ENCODE measurements at places on chromosomes 11 and 22. TPM values are rescaled to one million over a fixed set of nuclear protein-coding genes. Genes with fewer than 3 reads are reported as not detected.

GRCh38 chr11:82980292-82980691 lies 78.8 kb downstream of the DDIAS start:
- peak; percentile 34 for DNase-seq

GRCh38 chr11:58941838-58942237 lies 2.5 kb downstream of the GLYATL1 start:
- no peak for DNase-seq

DNA sequence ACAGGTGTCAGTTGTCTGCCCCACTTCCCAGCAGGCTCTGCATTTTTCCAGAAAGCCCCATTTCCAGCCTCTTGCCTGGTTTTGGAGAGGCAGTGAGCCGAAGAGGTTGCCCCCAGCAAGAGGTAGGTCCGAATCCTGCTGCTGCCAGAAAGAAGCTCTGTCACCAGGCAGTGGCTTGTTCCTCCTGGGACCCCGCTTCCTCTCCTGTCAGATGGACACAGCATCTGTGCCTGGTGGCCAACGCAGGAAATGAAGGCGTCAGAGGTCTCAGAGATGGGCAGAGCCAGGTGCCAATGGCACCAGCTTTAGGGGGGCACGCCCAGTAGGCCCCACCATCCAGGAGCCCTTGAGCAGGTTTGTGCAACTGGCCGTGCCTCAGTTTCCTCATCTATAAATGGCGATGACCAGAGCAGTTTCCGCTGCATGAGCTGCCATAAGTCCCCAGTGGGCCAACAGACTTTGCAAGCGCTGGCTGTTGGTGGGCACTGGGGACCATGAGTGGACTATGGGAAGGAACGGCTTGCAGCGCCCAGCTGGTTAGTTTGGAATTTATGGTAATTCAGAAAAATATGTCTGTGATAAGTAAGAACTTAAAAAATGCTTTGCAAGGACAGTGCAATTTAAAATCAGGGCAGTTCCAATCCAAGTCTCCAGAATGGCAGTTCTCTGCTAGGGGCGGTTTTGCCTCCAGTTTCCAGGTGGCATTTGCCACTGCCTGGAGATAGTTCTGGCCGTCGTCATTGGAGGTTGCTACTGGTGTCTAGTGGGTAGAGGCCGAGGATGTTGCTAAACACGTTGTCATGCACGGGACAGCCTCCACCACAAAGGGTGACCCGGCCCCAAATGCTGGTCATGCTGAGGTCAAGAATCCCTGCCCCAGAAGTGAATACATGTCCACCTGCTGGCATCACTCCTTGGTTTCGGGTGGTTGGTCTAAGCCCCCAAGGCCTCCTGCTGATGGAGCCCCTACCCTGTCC lies 2.3 kb upstream of the OSBPL5 start:
- no peak for DNase-seq

- no peak for DNase-seq
Observed at GRCh38 chr11:2473361-2474058, 28.7 kb downstream of the KCNQ1 start.

- DNase-seq = peak; percentile 49
Observed at GRCh38 chr11:14974515-14975251, 2.5 kb upstream of the CALCA start.

DNA sequence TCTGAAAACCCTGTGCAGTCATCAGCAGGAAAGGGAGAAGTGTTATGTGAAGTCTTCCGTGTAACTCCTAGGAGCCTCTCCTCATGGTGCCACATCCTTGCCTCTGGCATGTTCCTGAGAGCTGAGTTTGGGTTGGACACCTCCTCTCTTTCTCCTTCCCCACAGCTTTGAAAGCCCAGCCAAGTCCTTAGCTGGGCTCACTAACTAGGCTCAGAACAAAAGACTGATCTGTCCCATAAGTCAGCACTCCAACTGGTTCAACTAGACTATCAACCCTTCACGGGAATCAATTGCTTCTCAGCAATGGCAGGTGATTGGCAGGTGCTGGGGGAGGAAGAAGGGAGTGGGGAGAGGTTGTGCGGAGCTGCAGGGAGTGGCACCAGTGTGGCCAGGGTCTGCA lies 509.9 kb upstream of the B3GAT1 start:
- DNase-seq = no peak

GRCh38 chr11:122604621-122605020 lies 50.9 kb upstream of the UBASH3B start:
- no peak for DNase-seq

- no peak for DNase-seq
Observed at GRCh38 chr11:3916962-3917361, 61.5 kb downstream of the STIM1 start.

DNA sequence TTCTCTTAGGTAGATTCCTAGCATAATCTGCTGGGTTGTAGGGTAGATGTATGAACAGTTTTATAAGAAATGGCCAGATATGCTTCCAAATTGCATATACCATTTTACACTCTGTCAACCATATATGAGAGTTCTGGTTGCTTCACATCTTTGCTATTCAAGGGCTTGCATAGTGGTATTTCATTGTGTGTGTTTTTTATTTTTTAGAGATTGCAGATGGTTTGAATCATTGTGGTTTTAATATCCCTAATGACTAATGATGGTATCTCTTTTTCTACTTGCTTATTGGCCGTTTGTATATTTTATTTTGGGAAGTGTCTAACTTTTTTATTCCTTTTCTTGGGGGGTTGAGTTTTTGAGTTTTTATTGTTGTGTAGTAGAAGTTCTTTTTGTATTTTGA lies 26.9 kb downstream of the RNF214 start:
- no peak for DNase-seq

DNA sequence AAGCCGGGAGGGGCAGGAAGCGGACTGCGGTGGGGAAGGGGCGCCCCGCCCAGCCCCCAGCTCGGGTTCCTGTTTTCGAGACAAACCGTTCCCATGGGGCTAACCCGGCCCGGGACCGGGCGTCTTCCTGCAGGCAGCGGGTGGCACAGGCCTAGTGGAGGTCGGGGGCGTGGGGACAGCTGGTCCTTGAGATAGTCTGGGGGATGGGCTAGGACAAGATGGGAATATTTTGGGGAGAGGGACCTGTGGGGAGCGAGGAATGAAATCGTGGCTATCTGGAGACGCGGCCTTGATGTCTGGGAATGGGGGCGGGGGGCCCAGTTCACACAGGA lies 1.2 kb upstream of the RASGRP2 start:
- DNase-seq = no peak

GRCh38 chr11:36868380-36868779 lies 270.3 kb upstream of the RAG2 start:
- DNase-seq = no peak

- DNase-seq = peak; percentile 77
Observed at GRCh38 chr22:46054091-46055073, 77.4 kb upstream of the WNT7B start.

GRCh38 chr22:32334660-32335365 lies 22.9 kb upstream of the RFPL3 start:
- no peak for DNase-seq

DNA sequence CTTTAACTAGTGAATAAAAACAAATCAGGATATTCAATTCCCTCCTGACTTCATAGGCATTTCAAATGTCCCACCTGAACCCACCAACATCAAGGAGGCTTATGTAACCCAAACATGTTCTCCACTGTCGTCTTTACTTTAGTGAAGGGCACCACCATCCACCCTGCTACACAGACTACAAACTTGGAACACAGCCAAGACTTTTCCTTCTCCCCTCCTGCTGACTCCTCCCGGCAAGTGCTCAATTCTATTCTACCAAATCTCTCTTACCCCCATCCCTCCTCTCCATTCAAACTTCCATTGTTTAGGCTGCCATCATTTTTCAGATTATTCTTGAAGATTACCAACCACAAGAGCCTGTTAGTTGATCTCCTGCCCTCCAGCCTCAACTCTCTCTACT lies 24.3 kb downstream of the SAAL1 start:
- DNase-seq = no peak

DNA sequence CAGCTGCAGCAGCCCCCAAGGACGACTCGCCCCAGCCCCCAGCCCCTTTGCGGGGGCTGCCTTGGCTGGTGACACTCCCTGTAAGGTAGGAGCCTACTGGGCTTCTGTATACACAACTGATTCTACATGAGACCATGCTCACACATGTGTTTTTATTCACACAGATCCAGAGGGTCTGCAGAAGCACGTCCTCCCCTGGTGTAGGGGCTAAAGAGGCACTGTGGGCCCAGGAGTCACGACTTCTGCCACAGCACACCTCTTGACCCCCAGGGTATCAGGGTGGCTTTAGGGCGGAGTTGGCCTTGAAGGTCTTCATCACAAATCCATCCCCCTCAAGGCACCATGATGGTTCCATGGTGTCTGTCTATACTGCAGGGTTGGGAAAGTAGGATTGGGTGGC lies 931.2 kb downstream of the TBC1D22A start:
- DNase-seq = no peak

- peak; percentile 35 for DNase-seq
Observed at GRCh38 chr11:78812513-78813293, 238.0 kb upstream of the NARS2 start.

DNA sequence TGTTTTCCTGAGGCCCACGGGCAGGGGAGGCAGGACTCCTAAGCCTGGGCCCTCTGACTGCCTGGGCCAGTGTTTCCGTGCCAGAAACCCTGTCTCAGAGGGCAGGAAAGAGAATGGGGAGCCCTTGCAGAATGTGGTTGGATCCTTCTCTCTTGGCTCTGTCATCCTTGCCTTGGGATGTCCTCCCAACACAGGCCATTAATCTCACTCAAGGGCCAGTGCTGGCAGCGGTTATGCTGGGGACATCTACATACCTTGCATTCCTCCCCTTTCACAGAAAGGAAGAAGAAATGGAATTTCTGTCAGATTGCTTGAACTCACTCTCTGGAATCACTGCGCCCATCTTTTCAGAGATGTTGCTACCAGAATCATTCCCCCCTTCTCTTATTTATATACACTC lies 296.9 kb downstream of the KIRREL3 start:
- no peak for DNase-seq

GRCh38 chr11:33691066-33691864 lies 9.4 kb downstream of the C11orf91 start:
- DNase-seq = no peak

GRCh38 chr11:11028017-11028692 lies 170.3 kb upstream of the ZBED5 start:
- DNase-seq = peak; percentile 74

- no peak for DNase-seq
Observed at GRCh38 chr22:17108256-17109112, 12.7 kb downstream of the TMEM121B start.

DNA sequence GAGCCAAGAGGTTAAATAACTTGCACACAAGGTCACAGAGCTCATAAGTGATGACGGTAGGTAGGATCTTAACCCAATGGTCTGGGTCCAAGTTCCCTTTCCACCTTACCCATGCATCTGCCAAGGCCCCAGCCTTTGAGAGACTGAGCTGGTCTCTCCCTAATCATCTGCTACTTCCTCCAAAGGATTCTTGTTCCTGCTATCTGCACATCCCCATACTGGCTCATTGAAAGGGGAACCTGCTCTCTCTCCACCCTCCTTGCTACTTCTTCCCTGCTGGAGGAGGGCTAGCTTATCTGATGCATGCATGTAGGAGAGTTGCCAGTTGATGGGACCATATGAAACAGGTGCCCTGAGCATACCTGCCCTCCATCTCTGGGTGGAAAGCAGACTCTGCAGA lies 47.7 kb downstream of the COMMD9 start:
- DNase-seq = no peak

GRCh38 chr22:45402466-45402985 lies 10.9 kb downstream of the SMC1B start:
- no peak for DNase-seq

DNA sequence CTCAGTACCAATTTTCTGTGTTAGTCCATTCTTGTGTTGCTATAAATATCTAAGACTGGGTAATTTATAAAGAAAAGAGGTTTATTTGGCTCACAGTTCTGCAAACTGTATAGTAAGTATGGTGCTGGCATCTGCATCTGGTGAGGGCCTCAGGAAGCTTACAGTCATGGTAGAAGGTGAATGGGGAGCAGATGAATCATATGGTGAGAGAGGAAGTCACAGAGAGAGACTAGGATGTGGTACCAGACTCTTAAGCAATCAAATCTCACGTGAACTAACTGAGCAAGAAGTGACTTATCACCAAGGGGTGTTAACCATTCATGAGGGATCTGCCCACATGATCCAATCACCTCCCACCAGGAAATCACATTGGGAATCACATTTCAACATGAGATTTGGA lies 60.8 kb upstream of the ZBED5 start:
- no peak for DNase-seq

Gene IGLL5
- not detected for total RNA-seq

Gene MIAT
- total RNA-seq = 0.49 TPM

Gene APOL4
- total RNA-seq = not detected

Gene JAML
- 0.10 TPM for total RNA-seq

Gene ST3GAL4
- 15.3 TPM for total RNA-seq

Gene CCDC90B
- 69.1 TPM for total RNA-seq

Gene CREB3L1
- not detected for total RNA-seq

Gene SOX6
- 5.2 TPM for total RNA-seq

Gene OR9Q1
- total RNA-seq = not detected

Gene SLC5A12
- not detected for total RNA-seq

Gene PPP1R14B
- total RNA-seq = 684 TPM

Gene RAB36
- total RNA-seq = 8.8 TPM

Gene MB
- not detected for total RNA-seq

Gene MMP12
- total RNA-seq = not detected
